ENCODE measurements at places on chromosomes 1 and 21.
A peak's percentile ranks its signal among the peaks of the same experiment; 100 is the strongest.

DNA sequence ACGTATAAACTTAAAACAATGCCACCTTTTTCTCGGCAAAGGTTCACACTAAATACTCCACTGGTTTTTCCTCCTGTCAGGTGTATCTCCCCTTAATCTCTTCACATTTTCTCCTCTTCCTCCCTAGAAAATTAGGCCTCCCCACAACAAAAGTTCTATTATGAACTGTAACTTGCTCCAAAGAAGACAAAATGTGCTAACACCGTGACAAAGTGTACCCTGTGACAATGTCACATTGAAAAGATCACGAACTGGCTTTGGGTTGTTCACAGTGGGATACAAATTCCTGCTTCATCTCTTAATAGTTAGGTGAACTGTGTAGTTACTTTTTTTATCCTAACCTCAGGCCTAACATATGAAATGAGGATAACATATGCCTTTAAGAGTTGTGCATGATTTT is 6.0 kb downstream of the NUCKS1 start:
- no peak for DNase-seq

DNA sequence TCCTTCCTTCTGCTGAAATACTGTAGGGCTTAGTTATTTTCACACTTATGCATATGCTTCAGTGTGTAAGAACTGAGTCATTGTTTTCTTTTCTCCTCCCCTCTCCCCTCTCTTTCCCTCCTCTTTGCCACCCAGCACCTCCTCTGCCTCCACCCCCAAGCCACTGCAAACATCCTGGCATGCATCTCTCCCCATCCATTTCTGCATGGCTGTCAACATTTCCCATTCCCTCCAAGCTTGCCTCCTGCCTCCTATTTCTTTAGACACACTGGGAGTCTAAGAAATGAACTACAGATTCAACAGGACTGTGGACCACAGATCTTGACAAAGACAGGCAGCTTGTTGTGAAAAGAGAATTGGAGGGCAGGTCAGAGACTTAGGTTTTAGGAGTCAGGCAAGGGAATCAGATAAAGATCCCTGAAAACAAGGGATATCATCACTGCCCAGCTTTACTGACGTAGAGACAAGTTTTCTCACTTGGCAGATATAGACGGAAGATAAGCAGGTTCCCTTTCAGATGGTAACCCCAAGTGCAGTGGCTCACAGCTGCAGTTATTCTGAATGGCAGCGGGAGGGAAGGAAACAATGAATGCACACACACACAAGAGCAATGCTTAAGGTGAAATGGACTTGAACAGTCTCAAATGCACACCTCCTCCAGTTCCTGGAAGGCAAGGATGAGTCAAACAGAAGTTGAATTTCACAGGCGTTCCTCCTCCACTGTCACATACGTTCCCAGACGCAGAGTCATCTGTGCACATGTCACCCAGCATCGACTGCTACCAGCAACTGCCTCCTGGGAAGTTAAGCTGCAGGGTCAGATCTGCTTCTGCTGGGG is 56.1 kb downstream of the HIVEP3 start:
- DNase-seq = no peak

DNA sequence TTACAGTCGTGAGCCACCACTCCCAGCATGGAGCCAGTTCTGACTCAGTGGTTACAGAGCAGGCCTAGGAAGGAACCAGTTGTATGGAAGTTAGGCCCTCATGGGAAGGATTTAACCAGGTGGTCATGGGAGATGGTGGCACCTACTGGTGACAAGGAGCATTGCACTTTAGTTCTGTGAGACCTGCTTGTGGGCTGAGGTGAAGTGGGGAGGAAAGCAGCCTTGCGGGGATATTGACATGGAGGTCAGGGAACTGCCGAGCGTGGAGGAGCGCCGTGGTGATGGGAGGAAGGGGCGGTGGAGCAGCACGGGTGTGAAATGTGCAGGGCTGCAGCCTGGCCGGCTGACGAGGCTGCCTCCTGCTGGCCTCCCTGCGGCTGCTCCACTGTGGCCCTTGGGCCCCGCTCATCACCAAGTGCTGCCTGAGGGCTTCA is 100.4 kb downstream of the GALNT2 start:
- peak; percentile 53 for DNase-seq

DNA sequence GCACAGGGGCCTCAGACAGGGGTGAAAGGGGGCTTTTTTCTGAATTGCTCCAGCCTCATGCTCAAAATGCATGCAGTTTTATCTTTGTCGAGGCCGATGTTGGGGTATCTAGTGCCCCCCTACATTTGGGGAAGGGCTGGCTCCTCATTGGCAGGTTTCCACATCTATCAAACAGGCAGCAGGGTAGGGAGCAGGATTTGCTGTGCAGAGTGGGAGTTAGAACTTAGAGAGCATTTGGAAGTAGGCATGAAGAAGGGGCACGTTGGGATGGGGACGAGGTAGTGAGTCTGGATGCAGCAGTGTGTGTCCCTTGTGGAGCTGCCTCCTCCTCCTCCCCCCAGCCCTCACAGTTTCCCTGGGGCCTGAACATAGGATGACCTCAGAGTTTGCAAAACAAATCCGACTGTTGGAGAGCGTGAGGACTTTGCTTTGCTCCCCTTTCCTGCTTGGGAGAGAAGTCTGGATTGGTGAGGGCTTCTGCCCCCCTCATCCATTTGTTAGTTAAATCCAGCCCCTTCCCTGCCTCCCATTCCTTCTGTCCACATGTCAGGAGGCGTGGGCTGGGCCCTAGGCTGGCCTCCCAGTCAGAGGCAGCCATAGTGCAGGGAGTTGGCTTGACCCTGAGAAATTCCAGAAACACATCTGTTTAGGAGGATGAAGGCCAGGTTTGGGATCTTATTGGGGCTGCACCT is 36.9 kb upstream of the GPR37L1 start:
- peak; percentile 66 for DNase-seq

GRCh38 chr1:32754317-32755097 is 51.9 kb upstream of the SYNC start:
- peak; percentile 39 for DNase-seq

- no peak for DNase-seq
These were observed 738 bp downstream of the LURAP1 start for GRCh38 chr1:46203738-46204405.

- DNase-seq = no peak
These were observed 11.4 kb downstream of the PRPF3 start for GRCh38 chr1:150332651-150333290.

- DNase-seq = no peak
These were observed 18.8 kb downstream of the KIAA1614 start for GRCh38 chr1:180931529-180931928.

- DNase-seq = no peak
These were observed 23.0 kb upstream of the PIGC start for GRCh38 chr1:172466795-172467407.

DNA sequence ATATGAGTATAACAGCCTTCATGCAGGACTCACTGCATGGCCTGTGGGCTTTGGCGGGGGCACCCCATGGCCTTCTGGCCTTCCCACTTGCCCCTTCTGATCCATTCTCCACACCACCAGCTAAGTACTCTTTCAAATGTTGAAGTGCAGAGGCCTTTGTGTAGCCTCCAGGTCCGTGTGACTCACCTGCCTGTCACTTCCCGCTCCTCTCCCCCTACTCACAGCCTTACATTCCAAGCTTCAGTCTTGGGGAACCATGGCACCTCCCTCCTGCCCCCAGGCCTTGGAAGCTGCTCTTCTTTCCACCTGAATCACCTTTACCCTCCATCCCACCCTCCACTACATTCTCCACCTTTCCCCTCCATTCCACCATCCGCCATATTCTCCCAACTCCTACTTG is 69.6 kb downstream of the PGM1 start:
- DNase-seq = no peak

DNA sequence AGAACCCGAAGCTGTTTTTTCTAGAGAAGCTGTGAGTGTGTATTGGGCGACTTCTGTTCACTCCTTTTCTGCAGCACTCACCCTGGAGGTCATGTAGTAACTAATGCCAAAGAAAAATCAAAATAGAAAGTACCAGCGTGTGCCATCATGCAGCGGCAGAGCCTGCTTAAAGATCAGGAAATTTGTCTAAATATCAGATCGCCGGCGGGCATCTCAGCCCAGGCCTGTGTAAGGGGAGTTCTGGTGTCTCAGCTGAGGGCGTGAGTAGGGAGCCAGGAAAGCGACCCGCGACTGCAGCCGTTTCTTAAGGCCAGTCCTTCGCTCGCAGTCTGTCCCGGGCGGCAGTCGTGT is 768 bp downstream of the EDARADD start:
- peak; percentile 29 for DNase-seq

DNA sequence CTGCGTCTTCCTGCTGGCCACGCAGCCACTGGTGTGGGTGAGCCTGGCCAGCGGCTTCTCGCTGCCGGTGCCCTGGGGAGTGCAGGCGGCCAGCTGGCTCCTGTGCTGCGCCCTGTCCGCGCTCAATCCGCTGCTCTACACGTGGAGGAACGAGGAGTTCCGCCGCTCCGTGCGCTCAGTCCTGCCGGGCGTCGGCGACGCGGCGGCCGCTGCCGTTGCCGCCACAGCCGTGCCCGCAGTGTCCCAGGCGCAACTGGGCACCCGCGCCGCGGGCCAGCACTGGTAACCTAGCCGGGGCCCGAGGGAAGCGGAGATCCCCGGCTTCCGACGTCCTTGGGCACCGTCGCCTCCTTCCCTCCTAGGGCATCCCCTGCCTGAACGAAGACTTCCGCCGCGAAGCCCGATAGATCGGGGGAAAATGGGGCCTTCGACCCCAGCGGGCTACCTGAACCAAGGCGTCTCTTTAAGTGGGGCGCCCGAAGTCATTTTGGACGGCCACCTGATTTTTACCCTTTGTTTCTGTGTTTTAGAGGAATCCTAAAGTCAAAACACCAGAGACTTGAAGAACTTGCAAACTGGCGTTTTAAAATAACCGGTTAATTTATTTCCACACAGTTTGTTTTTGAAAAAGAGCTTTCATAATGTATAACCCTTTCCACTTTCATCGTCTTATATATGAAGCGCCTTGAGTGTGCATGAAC is 2.0 kb downstream of the GPR88 start:
- DNase-seq = peak; percentile 66

- DNase-seq = no peak
These were observed 10.4 kb downstream of the KDM4A start for GRCh38 chr1:43660355-43660754.

DNA sequence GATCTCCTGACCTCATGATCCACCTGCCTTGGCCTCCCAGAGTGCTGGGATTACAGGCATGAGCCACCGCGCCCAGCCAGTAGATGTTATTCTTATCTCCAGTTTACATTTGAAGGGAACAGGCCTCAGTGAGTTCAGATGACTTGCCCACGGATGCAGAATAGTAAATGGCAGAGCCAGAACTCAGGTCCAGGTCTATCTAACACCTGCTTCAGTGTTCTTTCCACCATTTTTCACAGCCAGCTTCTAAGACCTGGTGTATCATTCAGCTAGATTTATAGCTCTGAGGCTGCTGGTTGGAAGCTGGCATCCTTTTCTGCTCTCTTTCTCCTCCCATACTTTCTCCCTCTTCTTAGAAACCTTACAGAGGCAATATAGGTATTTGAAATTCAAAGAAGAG is 10.8 kb downstream of the FABP3 start:
- DNase-seq = no peak

DNA sequence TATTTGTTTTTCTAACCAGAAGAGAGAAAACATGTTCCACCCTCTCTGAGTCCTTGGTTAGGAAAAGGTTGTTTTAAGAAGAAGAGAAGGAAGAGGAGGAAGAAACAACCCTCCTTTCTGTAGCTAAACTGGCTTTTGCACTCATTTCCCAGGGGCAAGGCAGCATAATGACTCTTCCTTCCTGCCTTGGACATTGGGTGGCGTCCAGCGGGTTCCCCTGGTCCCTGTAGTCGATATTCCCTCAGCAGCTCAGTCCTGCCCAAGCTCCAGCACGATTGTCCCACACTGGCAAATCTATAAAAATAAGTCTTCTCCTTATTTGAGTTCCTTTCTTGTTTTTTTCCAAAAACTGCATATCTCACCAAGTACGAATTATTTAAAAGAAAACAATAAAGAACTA is 81.2 kb downstream of the TEX35 start:
- DNase-seq = no peak

GRCh38 chr1:200665861-200666260 is 3.8 kb downstream of the DDX59 start:
- DNase-seq = no peak

DNA sequence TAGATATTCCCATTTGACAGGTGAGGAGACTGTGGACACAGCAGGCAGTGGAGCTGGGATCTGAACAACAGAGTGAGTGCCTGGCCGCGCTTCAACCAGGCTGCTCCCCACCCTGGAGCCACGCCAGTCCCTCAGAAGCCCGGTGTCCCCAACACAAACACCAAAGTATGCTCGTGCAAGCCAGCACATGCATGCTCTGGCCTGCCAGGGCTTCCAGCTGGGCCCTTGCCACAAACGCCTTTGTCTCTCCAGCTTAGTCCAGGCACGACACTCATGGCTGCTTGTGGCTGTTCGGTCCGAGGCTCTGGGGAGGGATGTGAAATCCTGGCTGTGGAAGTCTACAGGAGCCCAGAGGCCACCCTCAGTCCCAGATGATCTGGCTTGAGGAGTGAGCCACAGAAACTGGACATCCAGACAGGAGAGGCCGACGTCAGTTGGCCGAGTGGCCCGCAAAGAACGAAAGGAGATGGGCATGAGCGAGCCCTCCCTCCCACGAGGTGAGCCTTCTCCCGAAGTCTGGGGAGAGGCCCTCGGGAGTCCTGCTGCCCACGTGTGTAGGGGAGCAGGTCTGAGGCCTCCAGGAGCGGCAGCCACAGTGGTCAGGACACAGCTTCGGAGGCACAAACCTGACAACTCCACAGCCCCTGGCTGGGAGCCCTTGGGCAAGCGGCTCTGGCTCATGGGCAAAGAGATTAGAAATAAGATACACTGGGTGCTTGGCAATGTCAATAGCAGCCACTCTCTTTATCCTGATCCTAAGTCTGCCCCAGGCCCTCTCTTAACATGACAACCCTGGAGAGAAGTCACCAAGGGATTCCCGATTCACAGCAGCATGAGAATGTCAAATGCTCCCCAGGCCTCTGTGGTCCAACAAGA is 117.1 kb upstream of the IFFO2 start:
- DNase-seq = no peak

DNA sequence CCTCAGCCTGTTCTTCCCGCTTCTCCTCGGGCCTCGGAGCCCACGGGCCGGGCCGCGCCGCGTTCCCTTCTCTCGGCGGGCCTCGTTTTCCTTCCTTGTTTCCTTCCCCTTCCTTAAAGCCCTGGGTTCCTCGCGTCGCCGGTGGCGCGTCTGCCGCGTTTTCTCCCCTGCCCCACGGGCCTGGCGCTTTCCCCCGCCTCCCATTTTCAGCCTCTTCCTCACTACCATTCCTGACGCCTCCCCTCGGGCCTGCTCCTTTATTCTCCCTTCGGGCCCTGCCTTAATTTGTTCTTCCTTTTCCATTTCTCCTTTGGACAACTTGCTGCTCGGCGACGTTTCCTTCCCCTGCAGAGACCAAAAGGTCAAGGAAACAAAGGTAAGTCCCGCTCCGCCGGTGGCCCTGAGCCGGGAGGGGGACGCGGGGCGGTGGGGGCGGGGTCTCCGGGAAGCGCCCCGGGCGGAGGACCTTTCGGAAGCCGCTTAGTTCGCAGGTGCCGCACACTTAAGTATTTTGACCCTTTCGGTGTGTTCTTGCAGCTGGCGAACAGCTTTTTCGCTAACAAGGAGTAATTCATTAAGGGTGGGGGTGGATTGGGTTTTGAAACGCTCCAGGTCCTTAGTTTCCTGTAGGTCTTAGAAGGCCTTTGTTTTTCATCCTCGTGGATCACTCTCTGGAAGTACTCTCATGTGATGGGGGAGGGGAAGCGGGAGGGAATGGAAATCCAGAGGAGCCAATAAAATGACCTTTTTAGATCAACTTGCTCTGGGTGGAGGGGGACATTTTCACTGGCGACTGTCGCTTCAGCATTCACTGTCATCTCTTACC is 780 bp downstream of the YTHDF2 start:
- peak; percentile 64 for DNase-seq

Measured in NCI-H146 (cell line).